ENCODE measurements at places on chromosomes 3 and 15.
A peak's percentile ranks its signal among the peaks of the same experiment; 100 is the strongest.

DNA sequence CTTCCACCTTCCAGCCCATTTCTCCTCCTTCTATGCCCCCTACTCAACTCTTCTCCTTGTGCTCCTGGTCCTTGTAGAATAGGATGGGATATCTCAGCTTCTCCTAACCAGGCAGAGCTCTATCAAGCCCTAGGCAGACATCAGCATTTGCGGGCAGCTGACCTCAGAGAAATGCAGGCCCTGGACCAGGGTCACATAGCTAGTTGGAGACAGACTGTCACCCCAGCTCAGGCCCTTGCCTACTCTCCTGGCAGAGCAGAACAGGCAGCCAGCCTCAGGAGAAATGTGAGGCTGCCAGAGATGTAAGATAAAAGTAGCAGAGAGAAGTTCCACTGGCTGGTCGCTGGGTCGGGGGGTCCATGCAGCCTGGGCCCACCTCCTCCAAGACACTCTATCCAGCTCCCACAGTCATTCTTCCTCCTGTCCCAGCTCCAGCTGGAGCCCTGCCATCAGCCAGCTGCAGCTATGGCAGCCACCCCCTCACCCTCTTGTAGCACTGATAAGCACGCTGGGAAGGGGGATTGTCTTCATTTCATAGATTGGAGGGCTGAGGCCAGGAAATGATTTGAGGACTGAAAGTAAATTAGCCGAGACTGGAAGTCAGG lies 4.0 kb downstream of the CYP8B1 start:
- no peak for DNase-seq

- DNase-seq, result no peak
Observed at GRCh38 chr3:132084982-132085381, 50.2 kb upstream of the CPNE4 start.

DNA sequence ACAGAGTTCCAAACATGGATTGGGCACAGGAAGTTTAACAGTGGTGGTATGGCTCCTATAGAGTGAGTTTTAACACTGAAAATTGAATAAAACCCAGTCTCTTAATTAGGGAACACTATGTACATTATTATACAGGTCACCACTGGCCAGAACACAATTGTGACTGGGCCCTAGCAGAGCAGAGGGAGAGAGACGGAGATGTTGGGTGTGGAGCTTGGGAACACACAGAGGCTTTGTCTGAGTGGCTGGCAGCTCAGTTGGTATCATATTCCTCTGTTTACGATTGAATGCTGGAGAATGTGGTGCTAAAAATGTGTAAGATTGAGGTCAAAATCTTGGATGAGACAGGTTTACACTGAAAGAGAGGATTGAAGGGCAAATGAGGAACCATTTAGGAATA lies 6.8 kb upstream of the MOBP start:
- DNase-seq, result no peak

DNA sequence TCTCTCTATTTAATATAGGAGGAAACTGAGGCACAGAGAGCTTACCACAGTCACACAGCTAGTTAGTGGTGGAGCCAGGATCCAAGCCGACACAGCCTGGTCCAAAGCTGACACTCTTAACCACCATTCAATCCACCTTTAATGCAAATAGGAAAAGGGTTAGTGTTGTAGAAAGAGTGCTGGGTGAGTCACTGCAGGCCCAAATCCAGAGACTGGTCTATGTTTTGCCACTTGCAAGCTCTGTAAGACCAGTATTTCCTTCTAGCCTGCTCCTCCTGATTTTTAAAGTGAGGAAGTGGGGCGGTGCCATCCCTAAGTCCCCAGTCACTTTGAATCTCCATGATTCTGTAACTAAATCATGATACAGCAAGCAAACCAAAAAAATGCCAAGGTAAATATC lies 111.0 kb downstream of the MECOM start:
- no peak for DNase-seq

- DNase-seq, result no peak
Observed at GRCh38 chr3:138935863-138936740, 10.8 kb downstream of the FOXL2 start.

DNA sequence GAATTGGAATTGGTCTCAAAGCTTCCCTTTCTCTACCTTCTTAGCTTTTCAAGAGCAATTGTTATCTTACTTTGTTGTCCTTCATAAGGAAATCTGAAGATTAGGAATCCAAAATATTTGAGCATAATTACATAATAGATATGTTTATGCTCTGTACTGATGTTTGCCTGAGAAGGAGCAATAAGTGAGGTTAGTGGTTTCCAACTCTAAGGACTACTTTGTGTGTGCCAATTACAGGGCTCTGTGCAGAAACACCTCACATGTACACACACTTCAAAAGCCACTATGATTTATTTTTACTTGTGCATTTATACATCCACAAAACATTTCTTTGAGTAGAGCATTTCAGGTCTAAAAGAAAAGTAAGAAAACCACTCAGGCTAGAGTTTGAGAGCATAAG lies 49.9 kb downstream of the MME start:
- DNase-seq, result no peak

DNA sequence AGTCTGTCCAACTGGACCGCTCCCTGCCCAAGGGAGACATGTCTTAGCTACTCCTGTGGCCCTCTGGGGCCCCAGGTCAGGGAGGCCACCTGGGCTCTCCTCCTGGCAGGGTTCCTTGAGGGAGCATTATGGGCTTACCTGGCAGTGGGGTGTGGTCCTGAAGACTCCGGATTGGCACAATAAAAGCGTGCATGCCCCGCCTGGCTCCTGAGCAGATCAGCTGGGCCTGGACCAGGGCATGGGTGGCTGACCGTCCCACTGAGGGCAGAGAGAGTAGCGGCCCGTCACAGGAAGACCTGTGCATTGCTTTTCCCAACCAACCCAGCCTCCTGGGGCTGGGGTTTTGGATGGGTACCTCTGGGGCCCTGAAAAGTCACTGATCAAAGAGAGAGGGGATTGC lies 5.4 kb downstream of the ACOX2 start:
- DNase-seq, result no peak

DNA sequence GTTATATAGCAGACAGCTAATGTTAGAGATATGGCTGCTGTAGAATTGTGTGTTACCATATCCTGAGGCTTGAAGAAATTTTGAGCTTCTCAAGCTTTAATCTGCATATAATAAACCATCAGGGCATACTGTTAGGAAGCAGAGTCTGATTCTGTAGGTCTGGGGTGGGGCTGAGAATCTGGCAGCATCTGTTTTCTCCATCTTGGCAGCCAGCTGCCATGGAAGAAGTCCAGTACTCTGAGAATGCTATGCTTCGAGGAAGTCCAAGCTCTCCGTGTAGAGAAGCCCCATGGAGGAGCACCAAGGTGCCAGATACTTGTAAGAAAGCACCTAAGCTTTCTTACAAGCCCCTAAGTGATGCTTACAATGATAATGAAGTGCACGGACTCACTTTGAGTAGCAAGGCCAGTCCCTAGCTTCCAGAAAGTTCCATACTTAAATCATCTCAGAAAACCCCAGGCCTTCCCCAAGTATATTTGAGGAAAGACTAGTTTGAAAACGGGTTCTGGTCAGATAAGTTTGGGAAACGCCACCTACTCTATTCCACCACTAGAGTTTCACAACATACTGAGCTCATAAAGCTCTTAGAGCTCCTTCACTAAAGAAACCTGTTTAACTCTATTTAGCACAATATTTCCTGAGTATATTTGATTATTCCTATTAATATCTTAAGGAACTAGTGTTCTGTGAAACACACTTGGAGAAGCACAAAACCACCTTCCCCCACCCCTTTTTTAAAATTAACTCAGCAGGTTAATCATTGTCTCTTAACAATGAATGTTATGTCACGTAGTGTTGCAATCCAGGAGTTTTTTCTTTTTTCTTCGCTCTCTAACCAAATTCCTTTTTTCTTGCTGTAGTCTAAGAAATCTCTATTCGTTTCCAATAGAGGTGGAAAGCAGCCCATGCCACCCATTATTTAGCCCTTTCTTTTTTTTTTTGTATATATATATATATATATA lies 59.9 kb upstream of the RASGRP1 start:
- no peak for DNase-seq

GRCh38 chr15:61031532-61031931 lies 197.6 kb downstream of the RORA start:
- no peak for DNase-seq

- no peak for DNase-seq
Observed at GRCh38 chr3:56086355-56086754, 381.9 kb downstream of the ERC2 start.

DNA sequence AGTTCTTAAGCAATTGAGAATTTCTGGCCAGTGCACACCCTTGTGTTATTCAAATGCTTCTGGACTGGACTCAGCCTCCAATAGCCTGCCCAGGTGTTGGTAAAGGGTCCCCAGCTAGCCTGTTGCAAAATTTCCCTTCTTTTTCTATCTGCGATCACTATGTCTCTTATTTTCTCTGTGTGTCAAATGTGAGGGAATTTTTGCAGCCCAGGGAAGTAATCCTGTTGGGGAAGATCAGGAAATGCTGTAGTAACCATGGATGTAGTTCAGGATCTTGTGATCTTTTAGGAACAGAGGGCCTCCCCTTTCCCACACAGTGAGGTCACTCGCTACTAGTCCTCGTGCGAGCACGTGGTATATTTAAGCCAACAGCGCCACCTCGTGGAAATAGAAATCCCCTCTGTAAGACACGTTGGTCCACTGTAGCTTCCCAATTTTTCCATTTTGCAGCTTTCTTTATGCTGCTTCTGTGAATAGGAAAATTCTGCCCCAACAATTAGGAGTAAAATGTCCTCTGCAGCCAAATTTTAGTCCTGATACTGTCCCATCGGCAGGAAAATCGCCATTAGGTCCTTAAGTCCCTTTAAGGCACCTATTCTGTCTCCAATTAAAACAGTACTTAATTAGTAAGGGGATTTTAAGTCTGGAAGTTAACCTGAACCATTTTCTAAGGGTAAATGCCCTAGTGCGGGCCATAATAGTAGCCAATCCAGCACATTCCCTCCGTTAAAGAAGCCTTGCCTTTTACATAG lies 4.0 kb upstream of the SMCO1 start:
- no peak for DNase-seq

DNA sequence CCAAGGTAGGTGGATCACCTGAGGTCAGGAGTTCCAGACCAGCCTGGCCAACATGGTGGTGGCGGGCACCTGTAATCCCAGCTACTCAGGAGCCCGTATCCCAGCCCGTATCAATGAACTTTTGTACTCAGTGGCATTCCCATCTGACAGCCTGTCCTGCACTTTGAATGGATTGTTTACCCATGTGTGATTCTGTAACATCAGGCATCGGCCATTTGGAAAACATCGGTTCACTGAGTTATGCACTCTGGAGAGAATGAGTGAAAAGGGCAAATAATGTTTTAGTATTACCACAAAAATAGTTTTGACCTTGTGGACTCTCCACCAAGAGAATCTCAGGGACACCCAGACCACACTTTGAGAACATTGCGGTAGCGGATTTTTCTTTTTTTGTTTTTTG lies 13.6 kb downstream of the KLHL25 start:
- no peak for DNase-seq

DNA sequence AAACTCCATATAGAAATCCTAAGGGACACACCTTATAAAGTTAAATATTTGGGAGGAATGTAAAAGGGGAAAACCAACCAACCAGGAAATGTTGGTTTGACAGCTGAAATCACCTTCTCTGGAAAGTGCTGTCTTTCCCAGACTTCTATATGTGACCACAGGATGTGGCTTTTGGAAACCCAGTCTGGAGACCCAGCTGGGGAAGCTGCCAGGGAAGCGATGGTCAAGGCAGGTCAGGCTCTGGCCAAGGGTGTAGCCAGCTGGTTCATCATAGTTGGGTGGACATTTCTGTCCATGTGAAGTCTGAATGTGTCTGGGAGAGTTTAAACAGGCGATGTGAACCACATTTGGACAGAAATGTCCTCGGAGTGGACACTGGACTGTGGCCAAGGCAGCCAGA lies 73.9 kb downstream of the ARNT2 start:
- no peak for DNase-seq

GRCh38 chr3:141355242-141355641 lies 13.1 kb upstream of the ZBTB38 start:
- no peak for DNase-seq

- no peak for DNase-seq
Observed at GRCh38 chr3:128322030-128323022, 144.4 kb downstream of the DNAJB8 start.

DNA sequence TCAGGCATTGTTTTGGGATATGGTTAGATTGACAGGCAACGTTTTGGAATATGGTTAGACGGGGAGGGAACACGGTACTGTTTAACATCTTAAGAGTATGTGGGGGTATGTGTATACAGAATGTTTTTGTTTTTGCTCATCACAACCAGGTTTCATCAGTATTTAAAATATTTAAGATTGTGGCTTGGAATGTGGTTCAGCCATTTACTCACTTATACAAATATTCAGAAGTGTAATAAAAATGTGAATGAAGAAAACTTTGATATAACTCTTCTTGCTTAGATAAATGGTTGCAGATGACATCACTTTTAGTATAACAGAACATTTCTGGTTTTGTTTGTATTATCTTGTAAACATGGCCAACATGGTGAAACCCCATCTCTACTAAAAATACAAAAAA lies 3.9 kb upstream of the PAK2 start:
- no peak for DNase-seq

DNA sequence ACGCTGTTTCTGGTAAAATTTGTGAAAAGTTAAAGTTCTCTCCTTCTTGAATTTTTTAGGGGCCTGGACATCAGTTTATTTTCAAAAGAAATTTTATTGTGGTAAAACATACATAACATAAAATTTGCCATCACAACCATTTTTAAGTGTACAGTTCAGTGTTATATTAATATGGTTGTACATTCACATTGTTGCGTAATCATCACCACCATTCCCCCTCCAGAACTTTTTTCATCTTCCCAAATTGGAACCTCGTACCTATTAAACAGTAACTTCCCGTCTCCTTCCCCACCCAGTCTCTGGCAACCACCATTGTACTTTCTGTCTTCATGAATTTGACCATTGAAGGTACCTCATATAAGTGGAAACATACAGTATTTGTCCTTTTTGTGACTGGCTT lies 23.0 kb upstream of the XRN1 start:
- DNase-seq, result no peak

DNA sequence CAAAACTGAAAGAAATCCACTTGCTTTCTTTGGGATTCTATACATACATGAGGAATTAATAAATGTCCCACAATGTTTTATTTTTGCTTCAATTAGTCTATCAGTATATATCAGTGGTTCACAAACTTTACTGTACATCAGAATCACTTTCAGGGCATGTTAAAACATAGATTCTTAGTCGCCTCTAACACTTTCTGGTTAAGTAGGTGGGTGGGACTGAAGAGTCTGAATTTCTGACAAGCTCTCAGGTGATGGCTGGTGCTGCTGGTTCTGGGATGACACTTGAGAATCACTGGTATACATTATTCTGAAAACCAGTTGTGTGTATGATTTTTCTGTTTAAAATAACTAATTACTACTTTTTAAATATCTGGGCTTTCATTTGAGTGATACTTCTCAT lies 393.3 kb downstream of the TBC1D5 start:
- no peak for DNase-seq

DNA sequence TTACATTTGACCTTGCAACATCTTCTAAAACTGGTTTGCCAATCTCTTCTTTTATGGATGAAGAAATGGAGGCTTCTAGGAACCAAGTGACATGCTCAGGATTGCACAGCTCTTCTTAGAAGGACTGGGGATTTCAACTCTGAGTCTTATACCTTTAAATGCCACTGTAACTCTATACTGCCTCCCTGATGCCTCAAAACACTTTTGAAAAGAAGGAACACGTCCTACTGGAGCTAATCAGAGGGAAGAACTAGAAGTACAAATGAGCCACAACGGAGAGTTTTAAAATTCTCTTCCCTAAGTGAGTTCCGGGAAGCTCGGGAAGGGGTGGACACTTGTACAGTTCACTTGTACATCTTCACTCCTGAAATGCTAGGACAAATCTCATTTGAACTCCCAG lies 949 bp upstream of the MITF start:
- peak; percentile 3 for DNase-seq
